ENCODE measurements at places on chromosomes 12 and 14.

GRCh38 chr12:101935890-101936746 is 58.7 kb downstream of the DRAM1 start:
- DNase-seq: peak; percentile 48

DNA sequence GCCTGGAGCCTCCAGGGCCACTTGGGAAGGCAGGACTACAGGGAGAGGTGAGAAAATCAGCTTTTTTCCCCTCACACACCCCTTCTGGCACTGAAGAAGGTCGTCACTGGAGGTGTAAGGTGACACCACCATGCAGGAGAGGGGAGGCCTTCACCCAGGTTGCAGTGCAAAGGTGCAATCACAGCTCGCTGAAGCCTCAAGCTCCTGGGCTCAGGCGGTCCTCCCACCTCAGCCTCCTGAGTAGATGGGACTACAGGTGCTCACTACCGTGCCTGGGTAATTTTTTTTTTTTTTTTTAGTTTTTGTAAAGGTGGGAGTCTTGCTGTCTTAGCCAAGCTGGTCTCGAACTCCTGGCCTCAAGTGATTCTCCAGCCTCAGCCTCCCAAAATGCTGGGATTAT is 93.6 kb downstream of the TNFAIP2 start:
- no peak for DNase-seq

- no peak for DNase-seq
These were observed 40.3 kb downstream of the BRAP start for GRCh38 chr12:111645433-111645832.

DNA sequence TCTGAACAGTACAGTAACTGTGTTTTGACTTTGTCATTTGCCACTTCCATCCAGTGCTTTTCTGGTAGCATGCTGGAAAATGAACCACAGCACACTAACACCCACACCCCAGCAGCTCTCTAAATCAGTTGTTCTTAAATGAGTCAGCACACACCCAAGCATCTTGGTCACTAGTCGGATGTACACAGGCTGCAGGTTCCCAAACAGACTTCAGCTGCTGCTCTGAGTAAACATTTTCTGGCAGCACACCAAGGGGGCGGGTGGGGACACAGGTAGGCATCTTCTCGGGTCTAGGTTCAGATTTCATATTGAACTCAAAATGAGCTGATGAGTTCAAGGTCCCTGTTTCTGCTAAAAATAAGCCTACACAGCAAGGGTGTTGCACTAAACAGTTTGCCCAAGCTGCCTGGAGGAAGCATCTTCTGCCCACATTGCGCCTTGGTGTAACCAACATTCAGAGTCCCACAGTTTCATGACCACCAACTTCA is 39.8 kb downstream of the IFNG start:
- peak; percentile 86 for DNase-seq

- DNase-seq: no peak
These were observed 107.5 kb downstream of the PHLDA1 start for GRCh38 chr12:75923964-75924666.

- no peak for DNase-seq
These were observed 74.2 kb downstream of the PAPOLA start for GRCh38 chr14:96576359-96576758.

GRCh38 chr14:52950898-52951680 is at the start of gene FERMT2:
TSS of gene FERMT2 (minus strand) at chr14:52951050. CDS start at chr14:52950568, 482 bp downstream.
- DNase-seq: peak; percentile 30

DNA sequence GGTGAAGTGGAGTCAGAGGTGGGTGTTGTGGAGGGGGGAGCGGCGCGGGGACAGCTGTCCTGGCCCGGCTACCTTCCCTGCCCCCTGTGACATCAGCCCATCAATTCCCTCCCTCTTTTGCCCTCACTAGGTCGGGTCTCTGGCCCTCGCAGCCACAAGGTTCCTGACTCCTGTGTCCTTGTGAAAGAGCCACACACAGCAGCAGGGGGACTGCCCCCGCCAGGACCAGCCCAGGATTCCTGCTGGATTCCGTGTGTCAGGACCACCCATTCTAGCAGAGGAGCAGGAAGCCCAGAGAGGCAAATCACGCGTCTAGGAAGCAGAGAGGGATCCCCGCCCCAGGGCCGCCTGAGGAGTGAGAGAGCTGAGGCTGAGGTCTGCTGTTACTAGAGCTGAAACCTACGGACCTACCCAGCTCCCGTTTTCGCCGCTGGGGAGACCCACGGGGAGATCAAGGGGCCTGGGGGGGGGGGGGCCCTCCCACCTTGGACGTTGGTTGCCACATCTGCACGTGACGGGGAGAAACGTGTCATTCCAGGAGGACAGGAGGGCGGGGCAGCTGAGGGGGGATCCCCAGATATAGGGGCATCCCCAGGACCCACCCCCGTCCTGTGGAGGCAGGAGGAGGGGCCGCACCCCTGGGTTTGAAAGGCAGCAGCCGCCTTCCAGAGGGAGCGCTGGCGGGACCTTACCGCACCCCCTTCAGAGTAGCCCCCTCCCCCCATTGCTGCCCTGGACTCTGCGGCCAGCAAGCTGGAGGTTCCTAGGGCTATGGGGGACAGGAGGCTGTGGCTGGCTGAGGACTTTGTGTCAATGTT is 12.5 kb upstream of the INF2 start:
- DNase-seq: peak; percentile 26

GRCh38 chr12:53124352-53124723 is 21.1 kb downstream of the SOAT2 start:
- no peak for DNase-seq
